ENCODE measurements at places on chromosomes 6 and 20.

GRCh38 chr20:48166082-48166835, 381.0 kb upstream of the SULF2 start:
- no peak for DNase-seq

GRCh38 chr20:57280221-57280620, 13.8 kb upstream of the BMP7 start:
- DNase-seq: no peak

DNA sequence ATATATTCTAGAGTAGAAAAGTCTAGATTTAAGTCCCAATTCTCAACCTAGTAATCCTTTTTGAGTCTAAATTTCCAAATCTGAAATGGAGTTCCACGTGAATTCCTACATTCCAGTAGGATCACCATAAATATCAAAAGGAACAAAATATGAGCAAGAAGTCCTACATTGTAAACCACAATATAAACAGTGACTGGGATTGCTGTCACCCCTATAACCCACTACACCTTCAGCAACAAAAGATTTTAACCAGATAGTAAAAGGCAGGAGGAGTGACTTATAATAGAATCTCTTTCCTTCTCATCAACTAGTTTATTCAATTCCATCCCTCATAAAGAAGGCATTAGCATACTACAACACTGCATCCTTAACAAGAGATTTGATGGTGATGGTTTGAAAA, 210.6 kb downstream of the KIF16B start:
- no peak for DNase-seq

- DNase-seq: no peak
Observed at GRCh38 chr6:44966449-44967092, 361.6 kb upstream of the RUNX2 start.

GRCh38 chr6:144477856-144478255, 192.7 kb downstream of the UTRN start:
- no peak for DNase-seq

- DNase-seq: no peak
Observed at GRCh38 chr6:56241124-56241802, 6.1 kb downstream of the COL21A1 start.

- DNase-seq: no peak
Observed at GRCh38 chr6:139926711-139927110, 552.3 kb upstream of the CITED2 start.

GRCh38 chr6:118606858-118607257, 44.5 kb downstream of the CEP85L start:
- DNase-seq: no peak

GRCh38 chr20:32522526-32522775, 62.7 kb downstream of the NOL4L start:
- no peak for DNase-seq

DNA sequence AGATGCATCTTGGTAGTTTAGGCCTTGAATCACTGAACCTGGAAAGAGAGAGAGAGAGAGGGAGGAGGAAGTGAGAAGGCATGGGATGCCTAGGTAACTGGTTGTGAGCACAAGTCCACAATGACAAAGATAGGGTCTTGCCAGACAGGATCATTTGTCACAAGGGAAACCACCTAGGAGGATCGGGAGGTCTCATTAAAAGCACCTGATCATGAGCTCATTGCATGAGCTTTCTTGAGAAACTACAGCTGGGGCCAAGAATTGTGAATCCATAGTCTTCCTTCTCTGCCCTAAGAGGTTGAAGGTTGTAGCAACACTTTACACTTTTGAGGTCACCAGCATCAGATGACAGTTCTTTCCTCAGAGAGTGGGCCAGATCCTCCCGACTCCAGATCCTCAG, 195.7 kb downstream of the CD83 start:
- DNase-seq: no peak

DNA sequence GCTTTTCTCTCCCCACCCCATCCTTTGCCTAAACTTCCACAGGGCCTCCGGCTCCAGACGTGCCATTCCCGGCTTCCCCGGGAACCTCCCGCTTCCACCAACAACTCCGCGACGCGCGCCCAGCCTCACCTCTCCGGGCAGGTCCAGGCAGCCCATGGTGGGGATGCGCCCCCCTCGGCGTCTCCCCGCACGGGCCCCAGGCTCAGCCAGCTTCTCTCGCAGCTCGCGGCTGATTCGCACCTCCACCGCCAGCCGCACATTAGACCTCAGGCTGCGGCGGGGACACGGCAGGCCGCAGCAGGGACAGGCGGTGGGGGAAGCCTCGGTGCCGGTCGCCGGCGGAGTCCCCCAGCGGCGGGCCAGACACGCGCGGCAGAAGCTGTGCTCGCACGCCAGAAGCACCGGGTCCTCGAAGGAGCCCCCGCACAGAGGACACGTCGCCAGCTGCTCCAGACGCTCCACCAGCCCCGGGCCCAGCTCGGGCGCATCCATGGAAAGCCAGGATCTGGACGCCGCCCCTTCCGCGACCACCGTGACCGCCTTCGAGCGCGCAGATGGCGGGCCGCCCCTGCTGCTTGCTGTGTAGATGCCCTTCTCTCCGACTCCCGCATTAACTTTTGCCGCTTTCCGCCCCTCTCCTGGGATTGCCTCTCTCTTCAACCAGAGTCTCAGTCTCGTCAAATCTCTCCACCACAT, at the start of gene RNF39:
TSS of gene RNF39 (minus strand) at position 676 of the 696 bp plus-strand sequence. CDS start at position 492, 184 bp downstream.
- no peak for DNase-seq

DNA sequence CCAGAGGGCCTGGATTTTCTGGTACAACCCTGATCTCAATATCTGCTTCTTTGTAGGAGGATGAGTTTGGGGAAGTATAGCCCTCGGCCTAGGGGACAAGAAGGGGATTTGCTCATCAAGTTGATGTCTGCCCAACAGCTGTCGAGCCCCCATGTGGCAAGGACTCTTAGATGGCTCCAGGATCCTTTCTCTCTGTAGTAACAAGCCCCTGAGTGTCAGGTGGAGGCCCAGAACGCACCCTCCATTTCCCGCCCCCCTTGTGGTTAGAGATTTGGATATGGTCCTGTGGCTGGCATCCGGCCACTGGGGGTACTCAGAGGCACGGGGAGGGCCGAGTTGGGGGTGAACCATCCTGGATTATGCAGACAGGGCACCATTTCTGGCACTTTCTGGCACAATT, 50.1 kb downstream of the CTCFL start:
- no peak for DNase-seq

GRCh38 chr20:4171538-4172116, 156.3 kb upstream of the RNF24 start:
- no peak for DNase-seq

GRCh38 chr20:22226849-22227700, 357.3 kb downstream of the FOXA2 start:
- no peak for DNase-seq

- DNase-seq: no peak
Observed at GRCh38 chr20:16270989-16271388, 302.3 kb downstream of the KIF16B start.

DNA sequence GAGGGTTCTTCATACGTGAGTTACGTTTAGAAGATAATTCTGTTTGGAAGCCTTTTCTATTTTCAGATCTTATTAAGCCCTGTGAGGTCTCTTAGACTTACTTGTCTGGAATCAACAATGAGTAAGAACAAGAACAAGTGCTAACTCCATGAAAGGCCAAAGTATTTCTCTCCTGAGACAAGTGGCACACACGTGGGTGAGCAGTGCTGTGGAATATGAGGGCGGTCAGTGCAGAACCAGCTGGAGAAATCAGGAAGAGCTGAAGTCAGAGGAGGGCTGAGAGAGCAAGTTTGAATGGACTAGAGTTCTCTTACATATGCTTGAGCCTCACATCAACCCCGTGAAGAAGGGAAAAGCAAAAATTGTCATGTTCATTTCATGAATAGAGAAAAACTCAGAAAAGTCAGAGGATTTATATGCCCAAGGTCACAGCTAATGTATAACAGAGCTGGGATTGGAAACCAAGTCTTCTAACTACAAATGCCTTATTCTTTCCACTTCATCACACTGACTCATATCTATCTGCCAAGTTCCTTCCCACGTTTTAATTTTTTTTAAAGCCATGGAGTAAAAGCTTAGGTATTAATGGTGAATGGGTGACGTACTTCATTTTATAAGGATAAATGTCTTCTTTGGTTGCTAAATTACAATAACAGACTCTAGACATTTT, 201.3 kb upstream of the DTNBP1 start:
- no peak for DNase-seq

DNA sequence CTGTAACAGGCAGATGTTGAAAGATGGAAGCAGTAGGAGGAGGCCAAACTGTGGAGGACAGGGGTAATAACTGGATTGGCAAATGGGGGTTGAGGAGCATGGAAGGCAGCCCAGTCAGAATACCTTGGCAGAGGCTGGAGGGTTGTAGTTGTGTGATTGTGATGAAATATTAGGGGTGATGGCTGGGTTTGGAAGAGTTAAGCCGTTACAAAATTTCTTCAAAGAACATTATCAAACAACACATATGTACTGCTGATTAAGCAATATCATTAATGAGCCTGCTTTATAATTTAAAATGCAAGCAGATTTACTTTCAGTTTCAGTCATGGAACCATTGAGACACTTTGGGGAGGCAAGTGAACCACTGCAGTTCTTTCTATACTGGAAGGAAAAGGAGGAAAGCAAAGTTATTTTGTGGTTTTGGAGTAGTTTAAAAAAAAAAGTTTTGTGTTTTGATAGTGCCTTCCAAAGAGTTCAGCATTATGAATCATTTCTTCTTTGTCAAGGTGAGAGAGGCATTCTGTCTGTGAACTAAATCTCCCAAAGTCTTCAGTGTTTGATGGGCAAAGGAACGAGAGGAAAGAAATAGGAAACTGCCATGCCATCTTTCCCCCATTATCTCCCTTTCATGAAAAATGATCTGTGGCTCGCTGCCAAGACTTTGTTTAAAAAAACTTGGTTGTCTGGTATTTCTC, 20.7 kb downstream of the FOXO3 start:
- peak; percentile 28 for DNase-seq

DNA sequence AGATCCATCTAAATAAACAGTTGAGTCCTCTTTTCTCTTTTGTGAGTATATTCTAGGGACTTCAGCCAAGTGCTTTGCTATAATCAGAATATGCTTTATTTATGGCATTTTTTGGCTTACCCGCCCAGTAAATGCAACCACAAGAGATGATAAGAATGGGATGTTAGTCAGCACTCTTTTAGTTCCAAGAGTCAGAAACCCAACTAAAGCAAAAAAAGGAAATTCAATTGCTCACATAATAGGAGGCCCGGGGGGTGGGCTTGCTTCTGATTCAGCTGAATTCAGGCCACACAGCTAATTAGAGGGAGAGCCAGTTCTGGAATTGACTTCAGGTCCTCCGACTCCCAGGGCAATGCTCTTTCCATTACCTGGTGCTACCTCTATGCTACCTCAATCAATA, 250.6 kb downstream of the FARS2 start:
- DNase-seq: no peak

DNA sequence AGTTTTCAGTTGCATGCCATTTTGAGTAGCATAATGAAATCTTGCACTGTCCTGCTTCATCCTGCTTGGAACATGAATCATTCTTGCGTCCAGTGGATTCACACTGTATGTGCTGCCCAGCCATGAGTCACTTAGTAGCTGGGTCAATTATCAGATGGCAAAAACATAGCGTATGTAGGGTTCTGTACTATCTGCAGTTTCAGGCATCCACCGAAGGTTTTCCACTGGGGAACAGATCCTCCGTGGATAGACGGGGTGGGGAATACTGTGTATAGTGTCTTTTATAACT, 61.4 kb downstream of the IL22RA2 start:
- no peak for DNase-seq

All from CD4-positive, alpha-beta T cell treated with Interleukin-6 at 100 ng/mL for 8 hours (primary cell).